K562 (cell line): ENCODE measurements at places on chromosomes 2 and 18.

DNA sequence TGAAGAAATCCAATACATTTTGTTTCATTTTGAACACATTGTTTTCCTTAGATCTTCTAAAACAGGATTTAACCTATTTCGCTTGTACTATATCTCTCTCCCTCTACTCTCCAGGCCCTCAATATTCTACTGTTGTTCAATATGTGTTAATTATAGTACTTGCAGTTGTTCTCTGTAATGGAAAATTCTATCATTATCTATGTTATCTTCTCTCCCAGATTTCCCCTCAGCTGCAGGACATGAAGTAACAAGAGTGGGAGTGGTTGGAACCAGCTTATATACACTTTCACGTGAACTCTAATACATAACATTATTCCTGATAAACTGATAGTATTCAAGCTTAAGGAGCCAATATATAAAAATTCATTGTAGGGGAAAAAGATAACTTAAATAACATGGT, 7.0 kb upstream of the STRN start:
- no peak for DNase-seq

- DNase-seq, result no peak
Observed at GRCh38 chr2:208175840-208176153, 12.4 kb upstream of the CRYGA start.

- DNase-seq, result no peak
Observed at GRCh38 chr18:79640064-79640672, 39.4 kb upstream of the CTDP1 start.

DNA sequence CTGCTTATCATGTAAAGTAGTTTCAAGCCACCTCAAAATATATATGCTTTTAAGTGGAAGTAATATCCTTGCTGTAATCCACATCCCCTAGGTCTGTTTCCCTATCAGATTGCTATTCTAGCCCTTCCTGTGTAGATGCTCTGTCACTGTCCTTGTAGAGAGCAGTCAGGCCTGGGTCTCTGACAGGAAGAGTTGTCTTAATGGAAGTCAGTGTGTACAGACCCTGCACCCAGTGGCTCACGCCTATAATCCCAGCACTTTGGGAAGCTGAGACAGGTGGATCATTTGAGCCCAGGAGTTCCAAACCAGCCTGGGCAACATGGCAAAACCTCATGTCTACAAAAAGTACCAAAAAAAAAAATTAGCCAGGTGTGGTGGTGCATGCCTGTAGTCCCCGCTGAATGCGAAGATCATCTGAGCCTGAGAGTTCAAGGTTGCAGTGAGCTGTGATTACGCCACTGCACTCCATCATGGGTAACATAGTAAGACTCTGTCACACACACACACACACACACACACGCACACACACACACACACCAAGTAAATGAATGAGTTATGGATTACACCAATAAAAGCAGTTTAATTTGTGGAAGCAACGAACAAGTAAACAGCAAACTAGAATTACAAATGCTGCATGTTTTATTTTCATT, 70.2 kb upstream of the DSC1 start:
- no peak for DNase-seq

- DNase-seq, result no peak
Observed at GRCh38 chr18:9217743-9218451, 81.3 kb downstream of the ANKRD12 start.

DNA sequence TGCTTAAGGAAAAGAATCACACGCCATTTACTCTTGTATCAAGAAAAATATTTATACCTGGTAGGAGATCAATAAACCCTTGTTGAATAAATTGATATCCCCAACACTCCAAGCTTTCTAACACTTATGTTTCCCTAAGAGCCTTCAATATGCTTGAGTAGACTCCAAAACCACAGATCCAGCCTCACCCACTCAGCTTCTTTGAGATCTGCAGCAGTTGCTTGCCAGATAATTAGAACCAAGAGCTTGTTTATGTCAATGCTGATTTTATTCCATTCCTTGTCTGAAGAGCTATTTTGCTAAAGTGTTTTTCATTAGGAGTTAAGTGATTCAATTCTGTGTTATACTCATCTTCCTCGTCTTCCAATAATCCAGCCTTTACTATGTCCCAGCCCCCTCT, 26.3 kb upstream of the CRIM1 start:
- DNase-seq, result no peak

GRCh38 chr2:160068906-160069305, 6.5 kb upstream of the PLA2R1 start:
- DNase-seq, result no peak

GRCh38 chr2:10486091-10486490, 38.0 kb upstream of the ODC1 start:
- DNase-seq, result no peak

GRCh38 chr2:112621790-112622527, 23.8 kb upstream of the SLC20A1 start:
- DNase-seq, result no peak

- no peak for DNase-seq
Observed at GRCh38 chr2:213101692-213102460, 49.5 kb downstream of the IKZF2 start.

DNA sequence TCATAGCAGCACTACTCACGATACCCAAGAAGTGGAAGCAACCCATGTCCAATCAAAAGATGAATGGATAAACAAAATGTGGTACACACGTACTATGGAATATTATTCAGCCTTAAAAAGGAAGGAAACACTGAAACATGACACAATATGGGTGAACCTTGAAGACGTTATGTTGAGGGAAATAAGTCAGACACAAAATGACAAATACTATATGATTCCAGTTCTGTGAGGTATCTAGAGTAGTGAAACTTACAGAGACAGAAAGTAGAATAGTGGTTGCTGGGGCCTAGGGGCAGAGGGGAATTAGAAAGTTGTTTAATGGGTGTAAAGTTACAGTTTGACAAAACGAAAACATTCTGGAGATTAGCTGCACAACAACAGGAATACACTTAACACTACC, 24.7 kb downstream of the TLK1 start:
- DNase-seq, result no peak

DNA sequence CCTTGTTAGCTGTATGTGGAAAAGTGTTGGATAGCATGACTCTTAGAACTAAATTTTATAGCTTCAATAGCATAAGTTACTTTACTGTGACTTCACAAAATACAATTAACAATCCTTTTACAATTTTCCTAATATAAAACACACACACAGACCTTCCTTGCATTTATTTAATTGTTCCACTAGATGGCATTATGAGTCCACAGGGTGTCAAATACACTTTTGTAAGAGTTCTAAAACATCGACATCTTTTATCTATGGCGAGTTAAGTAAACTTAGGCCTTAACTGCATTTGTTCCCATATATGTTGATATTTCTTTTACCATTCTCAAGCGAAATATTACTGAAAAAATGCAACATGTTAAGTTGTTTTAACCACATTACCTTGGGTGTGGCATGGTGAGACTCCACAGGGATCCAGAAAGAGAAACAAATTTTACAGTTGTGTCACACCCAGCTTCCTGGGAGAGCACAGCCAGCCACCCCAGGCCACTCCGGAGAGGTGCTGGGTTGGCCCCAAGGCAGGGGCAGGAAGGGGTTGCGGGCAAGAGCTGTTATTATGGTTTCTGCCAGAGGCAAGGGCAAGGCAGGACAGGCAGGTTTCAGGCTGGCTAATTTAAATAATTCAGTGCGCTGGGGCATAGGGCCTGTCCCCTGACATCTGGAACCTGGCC, 312.4 kb upstream of the MC4R start:
- DNase-seq, result no peak

GRCh38 chr2:182952741-182953450, 85.4 kb downstream of the NCKAP1 start:
- no peak for DNase-seq

DNA sequence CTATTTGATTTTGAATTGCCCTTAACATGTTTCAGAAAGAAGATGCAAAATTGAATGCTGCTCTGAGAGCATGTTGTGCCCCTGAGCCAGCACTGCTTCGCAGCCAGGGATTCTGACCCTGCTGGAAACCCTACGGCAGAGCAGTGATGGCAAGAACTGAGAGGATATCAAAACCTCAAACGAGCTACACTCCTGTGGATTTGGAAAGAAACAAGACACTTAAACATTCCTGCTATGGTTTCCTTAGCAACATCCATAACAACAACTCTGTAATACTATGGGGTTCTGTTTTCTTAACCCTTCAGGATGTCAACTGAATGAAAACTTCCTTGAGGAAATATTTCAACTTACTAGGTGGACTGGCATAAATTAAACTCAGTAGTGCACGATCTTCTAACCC, 649.1 kb downstream of the NYAP2 start:
- no peak for DNase-seq
